Glutamatergic neuron (in vitro differentiated cells): ENCODE measurements at places on chromosomes 11 and 22. TPM values are rescaled to one million over a fixed set of nuclear protein-coding genes. Genes with fewer than 3 reads are reported as not detected.

DNA sequence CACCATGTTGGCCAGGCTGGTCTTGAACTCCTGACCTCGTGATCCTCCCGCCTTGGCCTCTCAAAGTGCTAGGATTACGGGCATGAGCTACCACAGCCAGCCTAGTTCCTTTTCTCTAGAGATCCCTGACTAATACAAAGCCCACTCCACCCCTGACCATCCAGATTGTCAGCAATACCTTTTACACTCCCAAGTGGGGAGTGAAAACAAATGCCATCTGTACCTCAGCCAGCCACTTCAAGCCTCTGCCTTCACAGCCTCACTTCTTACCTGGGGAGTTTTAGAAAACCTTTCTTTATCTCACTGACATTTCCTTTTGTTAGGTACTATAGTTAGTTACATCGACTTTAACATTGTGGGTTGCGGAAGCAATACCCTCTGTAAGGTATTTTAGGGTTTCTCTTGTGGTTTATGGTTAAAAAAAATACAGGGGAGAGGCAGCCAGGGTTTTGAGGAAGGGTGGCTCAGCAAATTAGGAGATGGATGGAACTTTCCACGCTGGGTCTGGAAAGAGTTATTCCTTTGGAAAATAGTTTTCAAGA lies 8.9 kb downstream of the TOM1 start:
- H3K4me3 ChIP-seq, result no peak overlapping the region
- no peaks in the 10 kb centered on the region for H3K36me3 ChIP-seq
- peaks cover 5% of the 10 kb centered on the region for H3K27me3 ChIP-seq
- peaks cover 19% of the 10 kb centered on the region for H3K4me1 ChIP-seq
- DNase-seq, result no peak

DNA sequence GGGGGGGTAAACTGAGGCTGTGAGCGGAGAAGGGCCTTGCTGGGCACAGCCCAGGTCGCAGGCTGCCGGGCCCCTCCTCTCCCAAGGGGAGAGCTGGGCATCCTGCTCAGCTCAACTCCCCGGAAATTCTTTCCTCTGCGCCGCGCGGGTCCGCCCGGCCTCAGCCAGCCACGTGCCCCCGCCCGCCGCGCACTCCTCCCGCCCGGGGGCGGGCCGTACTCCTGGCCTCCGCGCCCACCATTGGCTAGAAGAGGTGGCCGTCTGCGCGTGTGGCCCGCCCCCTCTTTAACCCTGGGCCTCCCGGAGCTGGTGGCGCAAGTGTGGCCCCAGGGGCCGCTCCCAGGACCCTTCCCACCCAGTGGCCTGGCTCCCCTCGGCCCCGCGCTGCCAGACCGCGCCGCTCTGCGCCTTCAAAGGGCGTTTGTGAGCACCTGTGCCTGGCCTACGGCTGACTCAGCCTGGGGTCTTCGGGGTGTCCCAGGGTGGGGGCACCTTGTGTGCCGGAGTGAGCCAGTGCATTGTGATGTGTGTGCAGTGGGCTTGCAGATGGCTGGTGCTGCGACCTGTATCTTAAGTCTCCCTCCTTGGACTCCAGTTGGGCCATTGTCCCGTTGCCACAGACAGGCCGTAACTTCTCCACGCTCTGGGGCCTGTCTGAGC lies 2.0 kb downstream of the MRGPRF start:
- H3K4me1 ChIP-seq, result peaks cover 17% of the 10 kb centered on the region
- peak; percentile 65 for DNase-seq
- no peak overlapping the region for H3K27ac ChIP-seq
- H3K27me3 ChIP-seq, result peaks cover 4% of the 10 kb centered on the region
- no peaks in the 10 kb centered on the region for H3K36me3 ChIP-seq

DNA sequence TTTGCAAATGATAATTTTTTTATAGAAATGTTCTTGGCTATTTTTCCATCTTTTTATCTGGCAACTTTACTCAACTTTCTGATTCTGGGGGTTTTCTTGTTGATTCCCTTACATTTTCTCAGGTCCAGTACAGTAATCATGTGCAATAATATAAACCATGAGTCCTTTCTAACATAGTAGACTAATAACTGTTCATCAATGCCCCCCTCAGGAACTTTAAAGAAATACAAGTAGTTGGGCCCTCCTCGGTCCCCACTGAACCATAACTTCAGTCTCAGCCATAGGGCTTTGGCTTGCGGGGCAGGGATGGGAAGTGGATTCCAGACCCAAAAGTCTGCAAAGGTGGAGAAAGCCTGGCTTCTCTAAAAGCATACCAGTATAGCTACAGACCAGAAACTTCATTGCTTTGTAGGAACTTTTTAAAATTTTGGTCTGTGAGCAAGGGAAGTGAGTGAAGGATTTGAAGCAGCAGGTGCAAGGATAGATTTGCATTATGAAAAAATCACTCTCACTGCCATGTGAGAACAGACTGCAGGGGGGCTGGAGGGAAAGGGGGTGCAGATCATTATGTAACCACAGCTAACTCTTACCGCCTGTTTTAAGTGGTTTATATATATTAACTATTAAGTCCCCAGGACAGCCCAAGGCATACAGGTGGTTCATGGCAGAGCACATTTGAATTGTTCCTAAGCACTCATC lies 10.4 kb upstream of the TUB start:
- peaks cover 50% of the 10 kb centered on the region for H3K4me1 ChIP-seq
- no peaks in the 10 kb centered on the region for H3K36me3 ChIP-seq
- no peak for DNase-seq
- H3K27me3 ChIP-seq, result peaks cover 13% of the 10 kb centered on the region

DNA sequence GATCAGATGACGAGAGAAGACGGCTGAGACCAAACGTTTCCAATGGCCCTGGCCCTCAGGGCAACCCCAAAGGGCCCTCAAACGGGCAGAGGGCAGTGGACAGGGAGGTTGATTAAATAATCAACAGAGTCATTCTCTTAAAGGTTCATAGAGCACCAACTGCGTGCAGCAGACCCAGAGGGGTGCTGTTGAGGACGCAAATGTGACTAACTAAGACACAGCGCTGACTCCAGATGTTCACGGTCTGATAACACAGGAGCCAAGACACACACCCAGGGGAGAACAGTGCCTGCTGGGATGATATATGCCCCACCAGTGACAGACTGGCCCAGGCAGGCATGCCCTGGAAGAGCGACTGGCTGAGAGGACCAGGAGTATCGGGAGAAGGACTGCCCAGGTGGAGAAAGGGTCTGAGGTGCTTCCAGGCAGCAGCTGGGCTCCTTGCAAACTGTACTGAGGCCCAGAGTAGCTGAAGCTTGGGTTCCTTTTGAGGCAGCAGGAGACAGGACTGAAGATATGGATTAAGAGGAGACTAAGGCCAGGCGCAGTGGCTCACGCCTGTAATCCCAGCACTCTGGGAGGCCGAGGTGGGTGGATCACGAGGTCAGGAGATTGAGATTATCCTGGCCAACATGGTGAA lies 7.7 kb downstream of the VWCE start:
- H3K4me3 ChIP-seq, result no peak overlapping the region
- H3K4me1 ChIP-seq, result no peaks in the 10 kb centered on the region
- no peak overlapping the region for H3K27ac ChIP-seq
- H3K27me3 ChIP-seq, result peaks cover 7% of the 10 kb centered on the region
- no peak for DNase-seq

- no peaks in the 10 kb centered on the region for H3K4me1 ChIP-seq
- H3K27me3 ChIP-seq, result peaks cover 2% of the 10 kb centered on the region
- H3K4me3 ChIP-seq, result no peak overlapping the region
- H3K36me3 ChIP-seq, result no peaks in the 10 kb centered on the region
These were observed 47.5 kb upstream of the GRAMD1B start for GRCh38 chr11:123382555-123383074.

DNA sequence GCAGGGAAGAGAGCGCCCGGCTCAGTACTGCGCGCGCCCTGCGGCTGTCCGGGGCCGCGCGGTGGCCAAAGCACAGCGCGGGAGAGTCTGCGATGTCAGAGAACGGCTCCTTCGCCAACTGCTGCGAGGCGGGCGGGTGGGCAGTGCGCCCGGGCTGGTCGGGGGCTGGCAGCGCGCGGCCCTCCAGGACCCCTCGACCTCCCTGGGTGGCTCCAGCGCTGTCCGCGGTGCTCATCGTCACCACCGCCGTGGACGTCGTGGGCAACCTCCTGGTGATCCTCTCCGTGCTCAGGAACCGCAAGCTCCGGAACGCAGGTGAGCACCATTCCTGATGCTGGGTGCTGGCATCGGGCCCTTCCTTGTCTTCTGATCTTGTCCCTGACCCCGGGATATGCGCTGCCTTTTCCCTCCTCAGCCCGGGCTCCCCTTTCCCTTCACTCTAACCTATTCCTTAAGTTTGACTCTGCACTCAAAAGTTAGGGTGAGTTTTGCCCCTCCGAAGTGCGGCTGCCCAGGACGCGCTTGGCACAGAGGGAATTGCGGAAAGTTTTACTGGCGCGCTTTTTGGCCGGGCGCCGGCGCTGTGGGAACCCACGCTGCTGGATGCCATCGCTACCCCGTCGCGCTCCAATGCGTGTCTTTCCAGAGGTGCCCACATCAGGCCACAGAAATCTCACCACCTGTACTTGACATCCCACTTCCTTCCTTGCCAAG lies at the start of gene MTNR1B:
Gene MTNR1B (plus strand): TSS at position 18 of the 714 bp plus-strand sequence. CDS start 75 bp downstream, at position 93.
- H3K27me3 ChIP-seq, result peaks cover 14% of the 10 kb centered on the region
- peak within 1 kb of the TSS; percentile 80 for H3K4me3 ChIP-seq
- peak; percentile 45 for DNase-seq
- H3K27ac ChIP-seq, result no peak within 1 kb of the TSS
- H3K4me1 ChIP-seq, result no peaks in the 10 kb centered on the region

Gene STK33
- total RNA-seq, result 8.5 TPM

DNA sequence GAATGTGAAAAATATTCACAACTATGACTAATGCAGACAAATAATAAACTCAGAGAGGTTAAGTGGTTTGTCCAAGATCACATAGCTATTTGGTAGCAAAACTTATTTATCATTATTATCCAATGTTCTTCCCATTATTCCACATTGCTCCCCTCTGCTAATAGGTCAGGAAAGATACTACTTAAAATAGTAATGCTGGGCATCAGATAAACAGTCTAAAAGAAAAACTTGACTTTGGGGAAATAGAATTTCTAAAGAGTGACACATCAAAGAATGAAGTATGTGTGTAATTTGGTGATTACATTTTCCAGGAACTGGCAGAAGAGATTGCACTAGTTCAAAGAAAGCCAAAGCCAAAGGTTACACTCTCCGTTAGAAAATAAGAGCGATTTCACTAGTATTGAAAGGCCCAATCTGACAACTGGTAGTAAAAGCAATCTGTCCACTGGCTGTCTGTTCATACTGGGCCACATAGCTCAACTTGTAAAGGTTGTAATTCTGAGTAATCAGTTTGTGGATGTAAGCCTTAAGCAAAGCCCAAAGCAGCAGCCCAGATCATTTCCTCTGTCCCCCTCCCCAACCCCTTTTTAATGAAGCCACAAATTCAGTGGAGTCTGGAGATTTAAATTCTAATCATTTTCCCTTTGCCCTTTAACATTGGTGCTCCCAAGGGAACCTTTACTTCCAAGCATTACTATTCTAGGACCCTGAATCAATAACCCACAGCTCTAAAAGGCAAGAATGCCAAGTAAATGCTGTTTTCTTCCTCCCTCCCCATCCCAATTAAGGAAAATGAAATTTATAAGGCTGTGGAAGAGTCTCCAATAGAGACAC lies 283.5 kb downstream of the TTC28 start:
- no peak for DNase-seq
- peak overlapping the region; percentile 20 for H3K27ac ChIP-seq
- H3K4me1 ChIP-seq, result peaks cover 31% of the 10 kb centered on the region

DNA sequence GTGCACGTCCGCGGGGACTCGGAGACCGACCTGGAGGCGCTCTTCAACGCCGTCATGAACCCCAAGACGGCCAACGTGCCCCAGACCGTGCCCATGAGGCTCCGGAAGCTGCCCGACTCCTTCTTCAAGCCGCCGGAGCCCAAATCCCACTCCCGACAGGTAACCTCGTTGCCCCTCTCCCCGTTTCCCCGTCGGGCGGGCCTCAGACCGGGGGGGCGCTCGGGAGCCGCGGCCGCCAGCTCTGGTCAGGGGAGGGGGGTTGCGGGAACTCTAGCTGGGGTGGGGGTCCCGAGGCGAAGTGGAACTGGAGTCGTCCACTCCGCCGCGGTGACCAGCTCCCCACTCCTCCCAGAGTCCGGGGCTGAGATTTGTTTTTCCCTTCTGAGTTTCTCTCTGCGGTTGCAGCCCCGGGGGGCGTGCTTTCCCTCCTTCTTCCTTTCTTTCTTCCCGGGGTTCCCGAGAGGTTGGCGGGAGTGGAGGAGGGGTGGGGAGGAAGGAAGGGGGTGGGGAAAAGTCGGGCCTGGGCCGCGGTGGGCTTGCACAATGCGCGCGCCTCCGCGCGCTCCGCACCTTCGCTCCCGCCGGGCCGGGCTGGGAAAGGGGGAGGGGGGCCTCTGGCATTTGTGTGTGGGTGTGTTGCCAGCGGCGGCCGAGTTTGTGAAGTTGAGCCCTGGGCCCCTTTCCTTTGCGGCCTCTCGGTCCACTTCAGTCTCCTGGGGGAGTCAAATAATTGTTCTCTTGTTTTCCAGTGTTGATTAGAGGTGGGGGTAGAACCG lies 952 bp downstream of the YAP1 start:
- H3K4me3 ChIP-seq, result peak overlapping the region; percentile 80
- no peaks in the 10 kb centered on the region for H3K36me3 ChIP-seq
- H3K4me1 ChIP-seq, result no peaks in the 10 kb centered on the region

- no peak overlapping the region for H3K27ac ChIP-seq
- H3K4me3 ChIP-seq, result no peak overlapping the region
- no peak for DNase-seq
- no peaks in the 10 kb centered on the region for H3K27me3 ChIP-seq
- H3K36me3 ChIP-seq, result peaks cover 5% of the 10 kb centered on the region
These were observed 75.8 kb downstream of the CD44 start for GRCh38 chr11:35214792-35215193.

Gene SLN
- not detected for total RNA-seq

DNA sequence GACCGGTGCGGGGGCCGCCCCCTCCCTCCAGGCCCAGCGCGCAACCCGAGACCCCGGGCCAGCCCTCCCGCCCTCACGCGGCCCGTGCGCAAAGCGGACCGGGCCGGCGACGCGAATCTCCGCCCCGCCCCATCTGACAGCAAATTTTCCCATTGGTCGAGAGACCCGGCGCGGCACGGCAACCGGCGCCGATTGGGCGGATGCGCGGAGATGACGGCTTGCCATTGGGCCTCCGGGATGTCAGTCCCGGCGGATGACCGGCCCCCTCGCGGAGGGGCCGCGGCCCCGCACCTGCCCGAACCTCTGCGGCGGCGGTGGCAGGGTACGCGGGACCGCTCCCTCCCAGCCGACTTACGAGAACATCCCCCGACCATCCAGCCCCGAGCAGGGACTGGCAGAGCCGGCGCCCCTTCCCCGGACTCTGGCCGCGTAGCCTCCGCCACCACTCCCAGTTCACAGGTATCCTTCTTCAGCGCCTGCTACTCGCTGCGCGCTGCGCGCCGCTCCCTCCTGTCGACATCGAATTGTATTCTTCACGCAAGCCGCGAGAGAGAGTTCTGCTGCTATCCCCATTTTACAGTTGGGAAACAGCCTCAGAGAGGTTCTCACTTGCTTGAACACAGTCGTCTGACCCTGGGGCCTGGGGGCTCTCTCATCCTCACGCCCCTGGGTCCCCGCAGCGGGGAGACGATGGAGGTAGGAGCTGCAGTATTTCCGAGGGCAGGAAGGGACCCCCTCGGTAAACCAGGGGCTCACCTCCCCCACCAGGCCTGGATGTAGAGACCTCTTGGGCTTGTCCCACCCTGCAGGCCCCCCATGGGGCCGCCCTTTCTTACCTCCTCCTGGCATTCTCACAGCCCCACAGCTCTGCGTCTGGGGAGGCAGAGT lies at the start of gene ARVCF:
Gene ARVCF (minus strand): TSS at position 90 of the 888 bp plus-strand sequence. CDS start 26,029 bp downstream, outside the sequence.
- no peaks in the 10 kb centered on the region for H3K36me3 ChIP-seq
- peak within 1 kb of the TSS; percentile 90 for H3K4me3 ChIP-seq
- peaks cover 12% of the 10 kb centered on the region for H3K27me3 ChIP-seq
- H3K27ac ChIP-seq, result peak within 1 kb of the TSS; percentile 18

- no peak overlapping the region for H3K27ac ChIP-seq
- no peak overlapping the region for H3K4me3 ChIP-seq
- no peaks in the 10 kb centered on the region for H3K27me3 ChIP-seq
- no peaks in the 10 kb centered on the region for H3K36me3 ChIP-seq
- DNase-seq, result no peak
These were observed 213.6 kb downstream of the RAB38 start for GRCh38 chr11:87961606-87962005.

Gene GPR83
- 2.9 TPM for total RNA-seq
